Spleen (tissue), 13 donors: ENCODE measurements at places on chromosomes 2 and 18. TPM values are rescaled to one million over a fixed set of nuclear protein-coding genes. Genes with fewer than 3 reads are reported as not detected.

- H3K4me3 ChIP-seq = no peak overlapping the region
- H3K27ac ChIP-seq = no peak overlapping the region
- H3K27me3 ChIP-seq = no peaks in the 10 kb centered on the region
- H3K36me3 ChIP-seq = no peaks in the 10 kb centered on the region
- no peaks in the 10 kb centered on the region for H3K4me1 ChIP-seq
- DNase-seq = no peak
Observed at GRCh38 chr18:60401346-60401745, 28.8 kb upstream of the MC4R start.

- no peak for DNase-seq
- no peak overlapping the region for H3K4me3 ChIP-seq
- no peaks in the 10 kb centered on the region for H3K4me1 ChIP-seq
- H3K27ac ChIP-seq = no peak overlapping the region
- no peaks in the 10 kb centered on the region for H3K36me3 ChIP-seq
- H3K27me3 ChIP-seq = no peaks in the 10 kb centered on the region
Observed at GRCh38 chr2:217106650-217107014, 246.8 kb upstream of the TNP1 start.

DNA sequence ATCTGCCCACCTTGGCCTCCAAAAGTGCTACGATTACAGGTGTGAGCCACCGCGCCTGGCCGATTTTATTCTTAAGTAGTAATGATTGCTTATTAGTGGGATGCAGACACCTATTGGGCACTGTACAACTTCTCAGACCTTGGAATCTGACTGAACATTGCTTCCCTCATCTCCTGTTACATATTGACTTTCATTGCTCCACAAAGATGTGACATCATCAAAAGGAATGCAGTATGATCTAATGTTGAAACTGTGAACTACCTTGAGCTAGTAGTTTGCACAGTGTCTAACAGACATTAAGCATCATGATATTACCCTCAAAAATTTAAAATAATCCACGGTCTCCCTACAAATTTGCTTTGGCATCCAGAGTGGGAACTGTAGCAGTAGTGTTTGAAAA, 109.8 kb upstream of the SIX2 start:
- DNase-seq = no peak
- no peaks in the 10 kb centered on the region for H3K36me3 ChIP-seq
- H3K27me3 ChIP-seq = no peaks in the 10 kb centered on the region
- no peak overlapping the region for H3K27ac ChIP-seq
- H3K4me3 ChIP-seq = no peak overlapping the region

Gene PIK3C3
- total RNA-seq = 49.1 TPM

Gene ITSN2
- 111 TPM for total RNA-seq

DNA sequence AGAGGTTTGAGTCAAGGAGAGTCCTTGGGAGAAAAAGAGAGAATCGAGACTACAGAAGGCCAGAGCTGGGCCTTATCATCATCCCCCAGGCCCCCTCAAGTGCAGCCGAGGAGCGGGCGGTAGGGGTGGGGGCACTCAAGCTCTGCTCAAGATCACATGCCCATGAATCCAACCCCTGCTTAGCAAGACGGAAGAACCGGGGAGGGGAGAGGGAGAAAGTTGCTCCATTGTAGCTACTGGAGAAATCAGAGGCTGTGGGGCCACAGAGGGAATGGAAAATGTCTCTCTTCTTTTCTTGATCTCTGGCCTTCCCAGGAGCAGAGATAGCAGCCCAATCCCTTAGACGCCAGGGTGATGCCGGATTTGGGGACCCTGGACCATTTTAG, 14.6 kb downstream of the SLC4A3 start:
- H3K36me3 ChIP-seq = no peaks in the 10 kb centered on the region
- no peak for DNase-seq
- H3K27ac ChIP-seq = no peak overlapping the region
- no peak overlapping the region for H3K4me3 ChIP-seq
- no peaks in the 10 kb centered on the region for H3K27me3 ChIP-seq

DNA sequence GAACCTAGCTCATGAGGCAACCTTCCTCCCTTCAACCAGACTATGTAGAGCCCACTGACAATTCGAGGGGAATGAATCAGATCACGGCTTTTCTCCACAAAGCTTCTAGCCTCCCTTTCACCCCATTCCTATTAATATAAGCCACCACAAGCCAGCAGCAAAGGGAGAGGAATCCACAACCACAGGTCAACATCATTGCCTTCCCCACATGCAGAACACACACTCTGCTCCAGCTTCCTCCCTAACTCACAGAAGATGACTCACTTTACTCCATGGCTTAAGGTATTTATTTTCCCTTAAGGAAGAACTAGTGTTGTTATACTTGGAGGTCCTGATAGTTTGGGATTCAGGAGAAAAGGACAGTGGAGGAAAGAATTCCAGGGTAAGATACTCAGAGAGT, 272.2 kb downstream of the C1D start:
- no peak overlapping the region for H3K27ac ChIP-seq
- no peaks in the 10 kb centered on the region for H3K36me3 ChIP-seq

GRCh38 chr2:143903172-143903856, 616.6 kb downstream of the ZEB2 start:
- no peak for DNase-seq
- no peak overlapping the region for H3K4me3 ChIP-seq
- no peaks in the 10 kb centered on the region for H3K4me1 ChIP-seq
- no peak overlapping the region for H3K27ac ChIP-seq

Gene SKA1
- 0.66 TPM for total RNA-seq

DNA sequence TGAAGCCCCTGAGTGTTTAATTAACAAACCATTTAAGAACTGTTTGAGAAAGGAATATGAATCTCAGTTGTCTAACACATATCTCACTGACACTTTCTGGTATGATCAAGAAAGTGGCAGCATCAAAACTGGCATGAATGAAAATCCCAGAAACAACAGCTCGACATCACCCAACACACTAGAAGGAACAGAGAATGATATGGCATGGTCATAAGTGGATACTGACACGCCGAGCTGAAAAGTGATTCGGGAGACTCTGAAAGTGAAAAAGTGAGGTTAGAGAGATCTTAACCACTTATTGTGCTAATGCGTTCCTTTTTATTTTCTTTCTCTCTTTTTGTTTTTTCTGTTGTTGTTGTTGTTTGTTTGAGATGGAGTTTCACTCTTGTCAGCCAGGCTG, 37.9 kb downstream of the MRPL35 start:
- DNase-seq = no peak
- no peak overlapping the region for H3K27ac ChIP-seq
- no peaks in the 10 kb centered on the region for H3K36me3 ChIP-seq
- peaks cover 24% of the 10 kb centered on the region for H3K4me1 ChIP-seq

Gene SFTPB
- not detected for total RNA-seq

Gene MC2R
- total RNA-seq = not detected

Gene UPP2
- not detected for total RNA-seq

DNA sequence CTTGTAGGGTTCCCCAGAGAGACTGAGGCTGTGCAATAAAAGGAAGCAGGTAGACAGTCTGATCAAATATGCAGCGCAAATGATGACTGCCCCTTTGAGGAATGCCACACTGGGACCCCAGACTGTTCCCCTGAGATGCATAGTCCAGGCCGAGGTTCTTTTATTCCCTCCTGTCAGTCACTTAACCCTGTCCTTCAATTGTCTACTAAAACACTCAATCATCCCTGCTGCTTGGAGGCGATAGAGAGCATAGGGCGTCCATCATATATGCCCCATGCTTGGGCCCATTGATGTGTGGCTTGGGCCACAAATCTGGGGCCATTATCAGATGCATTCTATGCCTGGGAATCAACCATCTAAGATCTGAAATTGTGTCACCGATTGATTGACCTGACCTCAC, 15.5 kb upstream of the CASP8 start:
- DNase-seq = no peak
- no peaks in the 10 kb centered on the region for H3K27me3 ChIP-seq
- peaks cover 49% of the 10 kb centered on the region for H3K4me1 ChIP-seq
- H3K27ac ChIP-seq = no peak overlapping the region
- H3K4me3 ChIP-seq = no peak overlapping the region
- no peaks in the 10 kb centered on the region for H3K36me3 ChIP-seq

Gene SMARCAL1
- total RNA-seq = 31.7 TPM

- no peak overlapping the region for H3K4me3 ChIP-seq
- H3K27me3 ChIP-seq = no peaks in the 10 kb centered on the region
- DNase-seq = no peak
- peaks cover 7% of the 10 kb centered on the region for H3K36me3 ChIP-seq
- no peak overlapping the region for H3K27ac ChIP-seq
Observed at GRCh38 chr2:1664076-1664605, 80.2 kb downstream of the PXDN start.

Gene SNTG2
- total RNA-seq = 59.4 TPM

Gene POTEI
- total RNA-seq = not detected

Gene LRATD1
- 0.27 TPM for total RNA-seq

GRCh38 chr2:176024083-176024482, 22.0 kb upstream of the LNPK start:
- peaks cover 37% of the 10 kb centered on the region for H3K27me3 ChIP-seq
- no peaks in the 10 kb centered on the region for H3K4me1 ChIP-seq
- H3K36me3 ChIP-seq = no peaks in the 10 kb centered on the region
- DNase-seq = no peak

DNA sequence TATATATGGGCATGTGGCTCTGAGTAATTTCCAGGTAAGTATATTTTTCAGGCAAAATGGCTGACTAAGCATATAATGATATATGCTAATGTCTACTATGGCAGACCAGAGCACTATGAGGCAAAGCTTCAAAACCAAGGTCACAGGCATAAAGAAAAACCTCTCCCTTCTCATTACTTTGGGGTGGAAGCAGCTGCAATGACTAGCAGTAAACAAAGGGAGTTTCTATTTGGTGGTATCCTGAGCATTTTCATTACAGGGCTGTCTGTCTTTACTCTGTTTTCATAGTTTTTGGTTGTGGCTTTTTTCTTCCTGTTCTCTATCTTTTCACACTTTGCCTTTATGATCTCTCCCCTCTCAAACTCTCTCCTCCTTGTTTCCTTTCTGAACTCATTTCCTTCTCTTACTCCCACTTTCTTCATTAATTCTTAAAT, 15.6 kb downstream of the PDE6D start:
- DNase-seq = no peak
- no peak overlapping the region for H3K4me3 ChIP-seq
- H3K36me3 ChIP-seq = no peaks in the 10 kb centered on the region

Gene REG1B
- total RNA-seq = not detected

Gene GKN1
- not detected for total RNA-seq

Gene MXD1
- 104 TPM for total RNA-seq

GRCh38 chr18:26454616-26455015, 93.7 kb downstream of the KCTD1 start:
- peaks cover 31% of the 10 kb centered on the region for H3K36me3 ChIP-seq
- no peaks in the 10 kb centered on the region for H3K27me3 ChIP-seq
- H3K4me3 ChIP-seq = no peak overlapping the region
- no peaks in the 10 kb centered on the region for H3K4me1 ChIP-seq
- H3K27ac ChIP-seq = no peak overlapping the region

- H3K4me1 ChIP-seq = no peaks in the 10 kb centered on the region
- no peak overlapping the region for H3K4me3 ChIP-seq
- no peak overlapping the region for H3K27ac ChIP-seq
- H3K36me3 ChIP-seq = no peaks in the 10 kb centered on the region
- DNase-seq = no peak
- H3K27me3 ChIP-seq = no peaks in the 10 kb centered on the region
Observed at GRCh38 chr2:35184471-35184870, 1171.1 kb upstream of the CRIM1 start.

Gene TMEM247
- not detected for total RNA-seq

DNA sequence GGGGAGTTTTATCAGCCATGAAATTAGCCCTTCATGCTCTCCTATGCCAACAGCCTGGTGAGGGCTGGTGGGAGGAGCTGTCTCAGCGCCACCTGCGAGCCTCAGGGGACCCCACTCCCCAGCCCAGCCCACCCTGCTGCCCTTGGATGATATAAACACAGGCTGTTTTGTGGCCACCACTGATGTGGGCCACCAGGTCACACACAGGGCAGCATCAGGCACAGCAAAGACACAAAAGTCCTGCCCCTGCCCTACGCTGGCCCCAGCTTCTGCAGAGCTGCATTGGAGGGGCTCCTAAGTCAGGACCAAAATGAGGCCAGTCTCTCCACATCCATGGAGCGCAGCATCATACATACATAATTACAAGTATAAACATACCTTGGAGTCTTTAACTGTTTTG, 110.6 kb upstream of the TEX51 start:
- no peak overlapping the region for H3K4me3 ChIP-seq
- H3K4me1 ChIP-seq = no peaks in the 10 kb centered on the region
- no peak overlapping the region for H3K27ac ChIP-seq
- H3K36me3 ChIP-seq = no peaks in the 10 kb centered on the region

DNA sequence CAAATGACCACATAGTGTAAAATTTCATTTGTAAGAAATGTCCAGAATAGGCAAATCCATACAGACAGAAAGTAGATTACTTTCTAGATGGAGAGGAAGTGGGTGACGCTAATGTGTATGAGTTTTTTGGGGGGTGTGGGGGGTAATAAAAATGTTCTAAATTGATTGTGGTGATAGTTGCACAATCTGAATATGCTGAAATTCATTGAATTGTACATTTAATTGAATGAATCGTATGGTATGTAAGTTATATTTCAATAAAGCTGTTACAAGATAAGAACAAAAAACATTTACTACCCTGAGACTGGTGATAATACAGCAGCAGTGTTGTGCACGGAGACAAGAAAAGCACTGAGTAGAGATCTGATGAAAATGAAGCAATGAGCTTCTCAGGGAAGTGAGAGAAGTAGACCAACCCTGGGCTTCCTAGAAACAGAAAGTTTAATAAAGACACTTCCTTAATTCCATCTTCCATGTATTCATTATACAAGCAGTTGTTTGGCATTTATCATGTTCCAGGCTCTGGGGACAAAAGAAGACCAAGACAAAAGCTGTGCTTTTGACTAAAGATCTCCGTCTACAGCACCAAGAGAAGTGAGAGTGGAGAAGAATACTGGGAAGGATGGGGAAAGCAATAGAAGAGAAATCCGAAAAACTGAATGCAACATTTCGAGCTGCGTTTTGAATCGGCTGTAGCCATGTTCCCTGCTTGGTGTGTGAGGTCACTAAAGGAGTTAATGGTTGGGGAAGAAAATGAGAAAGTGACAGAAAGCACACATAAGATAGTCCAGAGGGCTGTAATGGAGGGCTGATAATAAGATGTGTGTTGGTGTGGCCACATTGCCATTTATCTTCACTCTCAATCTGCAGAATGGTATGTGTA, 1.8 kb upstream of the PDE11A start:
- H3K36me3 ChIP-seq = no peaks in the 10 kb centered on the region
- peaks cover 33% of the 10 kb centered on the region for H3K27me3 ChIP-seq
- no peak overlapping the region for H3K27ac ChIP-seq
- DNase-seq = no peak
- no peak overlapping the region for H3K4me3 ChIP-seq

GRCh38 chr2:238512247-238512867, 85.6 kb downstream of the ASB1 start:
- no peak overlapping the region for H3K27ac ChIP-seq
- no peaks in the 10 kb centered on the region for H3K36me3 ChIP-seq
- no peak overlapping the region for H3K4me3 ChIP-seq
- no peaks in the 10 kb centered on the region for H3K27me3 ChIP-seq
